ENCODE measurements at places on chromosomes 12 and 14. TPM values are rescaled to one million over a fixed set of nuclear protein-coding genes. Genes with fewer than 3 reads are reported as not detected.

SINHCAF gene
- polyA plus RNA-seq = 9.1 TPM

CCDC198 gene
- not detected for polyA plus RNA-seq

LUM gene
- polyA plus RNA-seq = 205 TPM

RPGRIP1 gene
- 0.27 TPM for polyA plus RNA-seq

IL25 gene
- polyA plus RNA-seq = 0.09 TPM

PYGL gene
- polyA plus RNA-seq = 9.7 TPM

PMCH gene
- polyA plus RNA-seq = not detected

GYS2 gene
- 0.16 TPM for polyA plus RNA-seq

GPRC5D gene
- not detected for polyA plus RNA-seq

ENDOU gene
- 0.45 TPM for polyA plus RNA-seq

AQP6 gene
- 0.32 TPM for polyA plus RNA-seq

KLRK1 gene
- 0.59 TPM for polyA plus RNA-seq

SLC17A8 gene
- polyA plus RNA-seq = 0.02 TPM

HIGD1C gene
- not detected for polyA plus RNA-seq

TAS2R30 gene
- 0.25 TPM for polyA plus RNA-seq

PTGER2 gene
- 0.32 TPM for polyA plus RNA-seq

BICDL1 gene
- polyA plus RNA-seq = 0.11 TPM

CPM gene
- polyA plus RNA-seq = 5.8 TPM

VEZT gene
- 20.8 TPM for polyA plus RNA-seq

PGF gene
- 4.3 TPM for polyA plus RNA-seq

NRXN3 gene
- 1.5 TPM for polyA plus RNA-seq

SOAT2 gene
- polyA plus RNA-seq = 0.07 TPM

CCNK gene
- 12.2 TPM for polyA plus RNA-seq

AHSA1 gene
- polyA plus RNA-seq = 188 TPM

PRH2 gene
- polyA plus RNA-seq = not detected

NOVA1 gene
- polyA plus RNA-seq = 3.5 TPM

VRTN gene
- not detected for polyA plus RNA-seq

AP5M1 gene
- 16.0 TPM for polyA plus RNA-seq

OTUB2 gene
- 0.18 TPM for polyA plus RNA-seq

ATL1 gene
- 1.4 TPM for polyA plus RNA-seq

POU6F1 gene
- polyA plus RNA-seq = 4.6 TPM

PLD4 gene
- polyA plus RNA-seq = 0.05 TPM

EIF2B1 gene
- 20.8 TPM for polyA plus RNA-seq

SERPINA12 gene
- not detected for polyA plus RNA-seq

SRGAP1 gene
- polyA plus RNA-seq = 1.7 TPM

CARMIL3 gene
- 0.18 TPM for polyA plus RNA-seq

CIDEB gene
- 3.6 TPM for polyA plus RNA-seq

GDF3 gene
- 0.32 TPM for polyA plus RNA-seq

MYO1A gene
- polyA plus RNA-seq = 0.02 TPM

TEDC1 gene
- 6.5 TPM for polyA plus RNA-seq

INF2 gene
- polyA plus RNA-seq = 36.6 TPM

DIO2 gene
- 0.48 TPM for polyA plus RNA-seq

SIX1 gene
- polyA plus RNA-seq = 0.14 TPM

DCAF11 gene
- 33.1 TPM for polyA plus RNA-seq

GZMH gene
- 0.32 TPM for polyA plus RNA-seq

CDH24 gene
- polyA plus RNA-seq = 2.5 TPM

SLC4A8 gene
- polyA plus RNA-seq = 0.02 TPM

SLC25A47 gene
- polyA plus RNA-seq = not detected

CD163L1 gene
- polyA plus RNA-seq = 0.66 TPM

UBE3B gene
- polyA plus RNA-seq = 22.6 TPM

Data from right cardiac atrium (tissue), 5 donors.